ENCODE measurements at places on chromosomes 5 and 9.
A peak's percentile ranks its signal among the peaks of the same experiment; 100 is the strongest.

GRCh38 chr9:136409557-136410455, 608 bp downstream of the ENTR1 start:
- no peak for DNase-seq

DNA sequence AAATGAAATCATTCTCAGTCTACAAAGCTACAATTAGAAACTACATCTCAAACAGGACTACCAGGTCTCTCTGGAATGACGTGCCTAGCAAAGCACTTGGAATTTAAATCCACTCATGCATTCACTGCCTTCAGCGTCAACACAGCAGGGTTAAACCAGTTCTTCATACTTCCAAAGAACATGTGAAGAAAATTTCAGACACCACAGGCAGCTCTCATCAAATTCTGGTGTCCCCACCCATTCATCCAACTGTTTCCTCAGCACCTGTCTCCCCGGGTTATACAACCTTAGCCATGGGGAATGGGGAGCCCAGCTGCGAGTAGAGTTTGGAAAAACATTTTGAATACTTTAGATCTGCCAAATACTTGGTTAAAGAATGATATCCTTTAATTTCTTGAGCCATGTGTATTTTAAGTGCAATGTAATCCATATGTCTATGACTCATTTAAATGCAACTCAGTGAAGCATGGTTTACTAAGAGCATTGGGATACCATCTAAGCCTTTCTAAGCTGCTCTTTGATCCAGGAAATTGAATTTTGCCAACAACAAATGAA, 17.5 kb downstream of the ADAM19 start:
- DNase-seq, result peak; percentile 74

DNA sequence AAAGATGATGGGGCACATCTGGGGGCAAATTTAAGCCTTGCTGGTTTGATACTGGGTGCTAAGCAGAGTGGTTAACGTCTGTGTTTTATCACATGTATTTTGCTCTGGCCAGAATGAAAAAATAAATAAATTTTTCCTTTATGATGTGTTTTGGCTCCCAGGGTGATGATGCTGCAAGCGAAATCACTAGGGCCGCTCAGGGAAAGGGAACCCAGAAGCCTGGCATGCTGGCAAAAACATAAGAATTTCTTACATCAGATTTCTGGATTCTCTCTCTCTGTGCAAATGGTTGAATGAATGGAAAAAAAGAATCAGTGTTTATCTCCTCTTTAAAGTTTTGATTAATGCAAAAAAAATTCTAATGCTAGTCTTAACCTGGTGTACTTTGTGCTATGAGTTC, 1975.2 kb upstream of the C9orf72 start:
- no peak for DNase-seq

DNA sequence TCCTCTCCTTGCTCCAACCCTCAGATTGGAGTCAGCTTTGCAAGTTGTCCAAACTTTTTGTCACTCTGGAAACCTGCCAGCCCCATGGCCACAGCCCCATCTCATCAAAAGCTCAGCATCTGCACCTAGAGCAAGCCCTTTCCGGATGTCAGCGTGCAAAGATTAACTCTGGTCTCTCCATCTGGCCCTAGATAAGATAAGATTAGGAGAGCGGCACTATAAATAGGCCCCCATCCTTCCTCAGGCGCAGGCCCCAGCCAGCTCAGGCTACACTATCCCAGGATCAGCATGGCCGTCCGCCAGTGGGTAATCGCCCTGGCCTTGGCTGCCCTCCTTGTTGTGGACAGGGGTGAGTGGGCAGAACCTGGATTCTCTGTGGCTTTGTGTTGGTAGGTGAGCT, at the start of gene SPINK4:
TSS of gene SPINK4 (plus strand) at position 247 of the 400 bp plus-strand sequence. CDS start at position 289, 42 bp downstream.
- DNase-seq, result no peak

DNA sequence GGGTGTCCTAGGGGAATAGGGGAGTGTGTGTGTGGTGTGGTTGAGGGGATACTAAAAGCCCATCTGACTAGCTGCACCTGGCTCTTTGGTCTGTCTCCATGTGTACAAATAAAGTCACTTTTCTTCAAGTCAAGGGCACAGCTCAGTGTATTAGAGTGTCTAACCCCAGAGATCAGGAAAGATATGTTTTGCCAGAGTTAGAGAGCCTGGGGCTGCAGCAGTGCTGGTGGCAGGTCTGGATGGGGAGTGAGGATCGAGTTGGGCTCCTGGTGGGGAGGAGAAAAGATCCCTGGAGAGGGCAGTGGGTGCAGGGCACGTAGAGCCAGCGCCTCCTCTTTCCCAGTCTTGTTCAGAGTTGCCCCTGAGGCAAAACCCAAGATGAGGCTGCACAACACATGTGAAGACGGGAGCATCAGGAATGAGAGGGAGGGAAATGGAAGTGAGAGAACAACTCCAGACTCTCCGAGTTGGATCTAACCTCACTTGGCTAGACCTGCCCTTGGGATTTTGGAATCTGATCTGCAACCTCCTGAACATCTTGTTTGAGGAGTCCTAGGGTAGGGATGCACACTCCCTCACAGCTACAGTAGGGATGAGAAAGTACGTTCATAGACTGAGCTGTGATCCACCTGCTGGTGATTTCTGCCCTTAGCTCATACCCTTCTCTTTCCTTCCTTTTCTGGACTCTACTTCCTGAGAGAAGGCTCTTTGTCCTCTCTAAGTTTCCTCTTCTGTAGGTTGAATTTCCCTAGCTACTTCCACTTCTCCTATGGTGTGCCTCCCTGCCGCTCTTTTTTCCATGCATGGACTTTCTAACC, 309.9 kb downstream of the ZSWIM6 start:
- no peak for DNase-seq

GRCh38 chr5:79236970-79237739, 1.2 kb downstream of the JMY start:
- no peak for DNase-seq

- DNase-seq, result no peak
These were observed 39.2 kb downstream of the NEK6 start for GRCh38 chr9:124296796-124297550.

- no peak for DNase-seq
These were observed 77.1 kb downstream of the STRBP start for GRCh38 chr9:123191260-123191659.

DNA sequence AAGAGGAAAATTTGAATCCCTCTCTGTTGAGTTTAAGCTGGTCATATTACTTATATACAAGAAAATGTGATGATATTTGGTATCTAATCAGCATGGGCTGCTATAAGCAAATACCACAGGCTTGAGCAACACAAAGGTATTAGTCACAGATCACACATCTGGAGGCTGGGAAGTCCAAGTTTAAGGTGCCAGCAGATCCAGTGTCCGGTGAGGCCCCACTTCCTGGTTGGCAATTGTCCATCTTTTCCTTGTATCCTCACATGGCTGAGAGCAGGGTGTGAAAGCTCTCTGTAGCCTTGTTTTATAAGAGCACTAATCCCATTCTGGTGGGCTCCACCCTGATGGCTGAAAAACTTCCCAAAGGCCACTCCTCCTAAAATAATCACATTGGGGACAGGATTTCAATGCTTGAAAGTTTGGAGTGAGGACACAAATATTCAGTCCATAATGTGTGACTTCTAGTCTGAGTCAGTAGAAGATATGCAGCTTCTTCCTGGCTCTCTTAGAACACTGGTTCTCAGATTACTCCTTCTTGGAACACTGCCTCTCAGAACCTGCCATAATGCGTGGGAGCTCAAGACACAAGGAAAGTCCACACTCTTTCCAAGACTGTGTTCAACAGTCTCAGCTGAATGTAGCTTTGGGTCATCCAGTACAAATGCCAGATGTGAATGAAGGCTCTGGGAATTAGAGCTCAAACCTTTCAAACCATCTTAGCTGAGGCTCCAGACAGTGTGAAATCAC, 124.1 kb downstream of the PRDM9 start:
- no peak for DNase-seq

- DNase-seq, result no peak
These were observed 64.0 kb upstream of the PPP1R26 start for GRCh38 chr9:135415586-135415985.
